Endothelial cell (in vitro differentiated cells): ENCODE measurements at places on chromosomes 1 and 21. TPM values are rescaled to one million over a fixed set of nuclear protein-coding genes. Genes with fewer than 3 reads are reported as not detected.

C1orf167 gene
- 0.44 TPM for total RNA-seq

KRTAP25-1 gene
- not detected for total RNA-seq

DNA sequence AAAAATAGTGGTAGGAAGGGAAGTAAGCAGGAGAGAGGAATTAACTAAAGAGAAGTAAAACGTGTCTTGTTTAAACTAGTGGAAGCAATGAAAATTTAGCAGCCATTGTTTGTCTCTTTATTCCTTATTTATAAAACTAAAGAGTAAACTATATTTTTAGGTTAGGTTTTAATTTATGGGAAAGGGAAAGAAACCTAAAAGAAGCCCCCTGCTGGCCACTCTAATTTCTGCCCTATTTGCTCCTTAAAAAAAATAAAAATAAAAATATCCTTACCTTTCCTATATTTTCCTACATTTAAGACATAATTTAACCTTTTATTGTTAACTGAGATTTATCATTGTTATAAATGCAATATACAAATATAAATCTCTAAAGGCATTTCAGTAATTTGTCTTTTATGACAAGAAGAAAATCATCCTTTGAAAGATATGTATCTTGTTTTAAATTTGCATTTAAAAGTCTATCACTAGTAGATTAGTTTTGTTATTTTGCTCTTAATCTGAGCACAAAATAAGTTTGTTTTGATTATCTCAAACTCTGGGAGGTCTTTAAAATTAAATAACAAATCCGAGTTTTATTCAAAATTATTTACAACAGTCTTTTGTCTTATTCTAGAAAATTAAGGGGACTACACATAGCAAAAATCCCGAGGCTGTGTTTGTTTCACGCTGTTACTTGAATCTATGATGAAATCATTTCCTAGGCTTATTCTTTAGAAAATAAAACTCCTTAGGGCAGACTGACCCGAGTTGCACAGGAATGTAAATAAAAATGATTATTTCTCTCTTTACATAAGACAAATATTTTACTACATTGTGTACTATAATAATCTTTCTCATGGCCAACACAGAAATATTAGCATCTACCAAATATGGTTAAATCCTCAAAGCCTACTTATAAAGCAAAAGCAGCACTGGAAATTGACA is 201.7 kb downstream of the NRIP1 start:
- peak; percentile 17 for DNase-seq

GRCh38 chr1:21312407-21312992 is 22.2 kb upstream of the ECE1 start:
- no peak for DNase-seq
